Activated T-helper 2 cell treated with anti-CD3 and anti-CD28 coated beads, Interferon-gamma antibody, Interleukin-2, Interleukin-4, amounts not matched to agents 10 μg/mL and 5 μg/mL and 100 μg/mL, durations not matched to agents 14 hours and 24 hours and 36 hours (primary cell): ENCODE measurements at places on chromosomes 6 and 20. TPM values are rescaled to one million over a fixed set of nuclear protein-coding genes. Genes with fewer than 3 reads are reported as not detected.

SSTR4 gene
- total RNA-seq: not detected in 2 replicates

HLA-DPA1 gene
- 57.1 and 58.9 TPM in 2 replicates for total RNA-seq

PLA2G7 gene
- total RNA-seq: not detected in 2 replicates

EEF1A2 gene
- total RNA-seq: 1.4 and 2.4 TPM in 2 replicates

ZNF165 gene
- 0.34 TPM in 2 replicates for total RNA-seq

GGT7 gene
- total RNA-seq: 13.3 and 13.5 TPM in 2 replicates

RIMS1 gene
- not detected in 2 replicates for total RNA-seq

SUMO4 gene
- 7.7 and 7.8 TPM in 2 replicates for total RNA-seq

MATN4 gene
- total RNA-seq: 0.39 and 0.64 TPM in 2 replicates

FOXS1 gene
- total RNA-seq: not detected in 2 replicates

GSS gene
- total RNA-seq: 70.5 and 77.1 TPM in 2 replicates

BPI gene
- not detected in 2 replicates for total RNA-seq

COL19A1 gene
- 0.14 and 0.16 TPM in 2 replicates for total RNA-seq

RBM24 gene
- not detected in 2 replicates for total RNA-seq

DDO gene
- total RNA-seq: not detected in 2 replicates

JPH2 gene
- 0.11 TPM in 1 of 2 replicates, not detected in the other for total RNA-seq

TREM1 gene
- total RNA-seq: not detected in 2 replicates

VGLL2 gene
- not detected in 2 replicates for total RNA-seq

KCNQ2 gene
- not detected in 2 replicates for total RNA-seq

ASIP gene
- not detected in 2 replicates for total RNA-seq

ZNF831 gene
- 3.0 and 3.3 TPM in 2 replicates for total RNA-seq

MCCD1 gene
- not detected in 2 replicates for total RNA-seq

RNF39 gene
- not detected in 2 replicates for total RNA-seq
